ENCODE measurements at places on chromosomes 2 and 18.
A peak's percentile ranks its signal among the peaks of the same experiment; 100 is the strongest.

DNA sequence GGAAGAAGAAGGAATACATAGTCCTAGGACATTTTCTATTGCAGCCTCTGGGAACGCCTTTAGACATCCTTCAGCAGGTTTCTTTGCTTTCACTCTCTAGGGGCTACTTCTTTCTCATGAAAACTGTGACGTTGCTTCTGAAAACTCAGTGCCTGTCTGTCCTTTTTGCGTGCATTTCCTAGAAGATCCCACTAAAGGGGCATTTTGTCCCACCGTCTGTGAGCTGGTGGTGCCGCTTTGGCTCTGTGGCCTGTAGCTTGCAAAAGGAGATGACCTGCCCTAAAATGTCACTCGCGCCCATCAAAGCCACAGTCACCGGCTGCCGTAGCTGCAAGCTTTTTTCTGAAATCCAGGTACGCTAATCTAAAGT, 579 bp downstream of the STAT4 start:
- DNase-seq, result no peak

- DNase-seq, result no peak
These were observed 706 bp downstream of the LAMA1 start for GRCh38 chr18:7116792-7117389.

GRCh38 chr2:241443486-241444223, 64.7 kb downstream of the STK25 start:
- DNase-seq, result peak; percentile 21

GRCh38 chr2:136363900-136364299, 246.0 kb upstream of the CXCR4 start:
- peak; percentile 71 for DNase-seq

- DNase-seq, result no peak
These were observed 463 bp downstream of the HS1BP3 start for GRCh38 chr2:20650393-20650876.

DNA sequence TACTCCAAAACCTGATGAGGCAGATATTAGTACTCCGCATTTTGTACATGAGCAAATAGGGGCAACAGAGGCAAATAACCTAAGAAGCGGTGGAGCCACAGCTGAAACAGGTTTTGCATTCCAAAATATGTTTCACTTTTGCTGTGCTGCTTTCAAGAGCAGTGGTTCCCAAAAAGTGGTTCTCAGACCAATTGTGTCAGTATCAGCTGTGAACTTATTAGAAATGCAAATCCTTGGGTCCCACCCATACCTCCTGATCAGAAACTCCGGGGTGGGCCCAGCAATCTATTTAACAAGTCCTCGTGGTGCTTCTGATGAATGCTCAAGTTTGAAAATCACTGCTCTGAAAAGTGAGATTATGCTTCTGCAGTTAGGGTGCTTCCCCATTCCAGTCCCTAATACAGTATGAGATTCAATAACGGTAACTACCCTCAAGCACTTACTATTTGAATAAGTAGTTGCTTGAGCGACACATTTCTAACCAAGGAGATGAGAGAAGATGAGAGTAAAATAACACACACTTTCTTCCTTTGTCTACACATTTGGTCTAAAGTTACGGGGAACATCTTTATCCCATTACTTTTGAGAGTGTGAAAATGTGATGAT, 17.8 kb upstream of the TCF4 start:
- DNase-seq, result no peak

GRCh38 chr18:64803471-64803870, 654.6 kb upstream of the LINC00305 start:
- DNase-seq, result no peak

GRCh38 chr2:37797081-37797480, 125.6 kb upstream of the CDC42EP3 start:
- DNase-seq, result no peak

DNA sequence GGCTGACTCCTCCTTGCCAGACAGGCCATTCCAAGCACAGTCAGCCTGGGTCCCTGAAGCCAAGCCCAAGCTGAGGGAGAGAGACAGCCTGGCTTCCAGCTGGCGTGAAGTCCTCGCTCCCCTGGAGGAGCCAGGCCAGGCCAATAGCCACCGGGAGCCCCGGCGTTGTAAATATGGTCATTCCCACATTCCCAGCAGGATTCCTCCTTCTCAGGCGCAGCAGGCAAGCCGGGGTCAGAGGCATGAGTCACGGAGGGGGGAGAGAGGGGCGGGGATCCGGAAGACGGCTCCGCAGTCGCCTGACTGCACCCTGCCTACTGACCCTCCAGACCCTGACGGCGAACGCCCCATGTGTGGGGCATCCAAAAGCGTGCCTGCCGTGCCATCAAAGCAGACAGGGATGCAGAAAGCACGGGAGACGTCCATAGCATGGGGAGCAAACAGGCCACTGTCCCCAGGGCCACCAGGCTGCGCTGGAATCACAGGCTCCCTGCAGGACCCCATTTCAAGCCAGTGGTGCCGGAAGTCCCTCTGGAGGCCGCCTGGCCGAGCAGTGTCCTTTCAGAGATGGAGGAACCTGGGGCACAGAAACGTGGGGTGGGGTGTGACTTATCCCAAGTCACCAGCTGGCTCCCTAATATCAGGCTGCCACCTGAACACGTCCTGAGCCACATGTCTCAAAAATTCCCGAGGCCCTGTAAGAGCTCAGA, 48.2 kb downstream of the TWIST2 start:
- no peak for DNase-seq

DNA sequence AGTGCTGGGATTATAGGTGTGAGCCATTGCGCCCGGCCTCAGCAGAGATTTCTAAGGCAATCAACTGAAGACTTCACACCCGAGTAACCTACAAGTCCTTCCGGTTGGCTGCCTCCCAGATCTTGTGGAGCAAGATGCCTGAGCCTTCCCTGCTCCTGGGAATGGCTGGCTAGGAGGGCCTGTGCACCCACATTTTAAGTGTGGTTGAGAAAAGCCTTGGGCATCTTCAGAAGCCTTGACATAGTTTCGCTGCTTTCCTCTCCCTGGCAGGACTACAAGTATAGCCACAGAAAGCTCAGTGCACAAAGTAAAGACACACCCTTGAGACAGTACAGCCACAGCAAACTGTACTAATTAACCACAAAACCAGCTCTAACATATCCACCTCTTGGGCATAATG, 35.2 kb downstream of the E2F6 start:
- DNase-seq, result no peak

- no peak for DNase-seq
These were observed 99.1 kb upstream of the HDAC4 start for GRCh38 chr2:239499726-239500573.

- no peak for DNase-seq
These were observed 19.1 kb upstream of the LRRTM1 start for GRCh38 chr2:80323610-80324009.

DNA sequence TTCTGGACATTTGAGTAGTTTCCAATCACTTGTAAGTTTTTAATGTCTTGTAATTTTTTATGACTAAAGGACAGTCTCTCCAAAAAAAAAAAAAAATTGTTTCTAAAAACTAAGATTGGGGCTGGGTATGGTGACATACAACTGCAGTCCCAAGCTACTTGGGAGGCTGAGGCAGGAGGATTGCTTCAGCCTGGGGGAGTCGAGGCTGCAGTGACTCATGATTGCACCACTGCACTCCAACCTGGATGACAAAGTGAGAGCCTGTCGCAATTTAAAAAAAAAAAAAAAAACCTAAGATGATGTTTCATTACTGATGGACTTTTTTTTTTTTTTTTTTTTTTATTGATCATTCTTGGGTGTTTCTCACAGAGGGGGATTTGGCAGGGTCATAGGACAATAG, 34.4 kb upstream of the PKDCC start:
- no peak for DNase-seq
